ENCODE measurements at places on chromosomes 12 and 14.

- no peak for DNase-seq
These were observed 210.4 kb downstream of the ANO6 start for GRCh38 chr12:45426294-45426693.

- DNase-seq: no peak
These were observed 65.5 kb downstream of the SVOP start for GRCh38 chr12:108955225-108955835.

- DNase-seq: no peak
These were observed 133.5 kb upstream of the DAAM1 start for GRCh38 chr14:59055006-59055405.

- no peak for DNase-seq
These were observed 32.5 kb downstream of the PPFIA2 start for GRCh38 chr12:81726634-81727033.

GRCh38 chr12:129213551-129213950 lies 360.3 kb downstream of the GLT1D1 start:
- DNase-seq: no peak
